ENCODE measurements at places on chromosomes 3 and 15. TPM values are rescaled to one million over a fixed set of nuclear protein-coding genes. Genes with fewer than 3 reads are reported as not detected.

OCA2 gene
- not detected for total RNA-seq

IL5RA gene
- 0.64 TPM for total RNA-seq

DNA sequence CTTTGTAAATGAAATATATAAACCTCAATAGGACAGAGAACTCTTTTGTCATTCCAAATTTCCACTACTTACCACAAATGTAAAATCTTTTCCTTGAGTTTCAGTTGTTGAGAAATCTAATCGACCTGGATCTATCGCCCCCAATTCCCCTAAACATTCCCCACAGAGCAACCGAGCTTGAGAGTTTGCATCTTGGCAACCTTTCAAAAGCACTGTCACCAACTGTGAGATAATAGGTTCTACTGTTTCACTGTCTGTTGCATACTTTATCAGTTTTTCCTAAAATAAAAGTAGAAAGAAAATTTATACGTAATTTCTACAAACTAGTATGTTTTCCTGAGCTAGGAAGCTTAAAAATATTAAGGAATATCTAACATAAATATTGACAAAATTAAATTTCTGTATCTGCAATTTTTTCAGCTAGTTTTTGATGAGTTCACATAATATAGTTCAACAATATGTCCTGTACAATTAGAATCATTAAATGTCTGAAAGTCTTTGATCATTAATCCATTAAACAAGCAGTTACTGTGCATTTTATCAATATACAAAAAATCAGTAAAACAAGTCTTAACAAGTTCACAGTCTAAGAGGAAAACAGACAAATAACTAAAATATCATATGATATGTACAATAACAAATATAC is 54.5 kb downstream of the ATR start:
- DNase-seq: no peak

DNA sequence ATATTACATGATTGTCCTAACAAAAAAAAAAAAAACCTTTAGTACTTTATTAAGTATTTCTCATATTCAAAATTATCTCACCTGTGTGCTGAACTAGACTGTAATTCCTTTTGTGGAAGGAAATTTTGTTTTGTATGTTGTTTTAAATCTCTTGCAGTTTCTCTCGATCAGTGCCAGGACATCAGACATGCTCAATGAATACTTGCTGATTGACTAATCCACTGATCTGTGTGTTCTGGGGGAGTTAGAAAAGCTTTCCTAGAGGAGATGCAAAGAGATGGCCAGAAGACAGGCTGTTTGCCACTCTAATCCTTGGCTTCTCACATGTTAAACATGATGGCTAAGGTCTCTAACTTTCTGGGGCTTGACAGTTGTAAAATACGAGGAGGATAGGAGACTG is 233.3 kb upstream of the NR2E3 start:
- DNase-seq: no peak

- no peak for DNase-seq
These were observed 47.6 kb upstream of the CD200R1L start for GRCh38 chr3:112894258-112894657.

GRCh38 chr3:37453393-37454389 is 279.3 kb upstream of the LRRFIP2 start:
- DNase-seq: no peak

DNA sequence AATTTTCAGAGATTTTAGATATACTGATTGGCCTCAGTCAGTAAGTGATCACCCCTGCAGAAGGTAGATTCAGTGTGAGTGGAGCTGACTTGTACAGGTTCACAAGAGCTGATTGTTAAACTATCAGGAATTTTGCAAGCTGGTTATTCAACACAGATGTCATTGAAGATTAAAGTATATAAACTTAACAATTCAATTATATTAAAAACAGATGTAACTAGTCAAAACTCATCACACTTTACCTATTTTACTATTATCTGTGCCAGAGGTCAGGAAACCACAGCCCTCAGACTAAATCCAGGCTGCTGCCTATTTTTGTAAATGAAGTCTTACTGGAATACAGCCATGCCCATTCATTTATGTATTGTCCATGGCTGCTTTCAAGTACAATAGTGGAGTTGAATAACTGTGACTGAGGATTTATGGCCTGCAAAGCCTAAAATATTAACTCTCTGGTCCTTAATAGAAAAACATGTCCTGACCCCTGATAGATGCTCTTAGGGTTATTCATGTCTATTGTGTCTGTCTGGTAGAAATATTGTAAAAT is 429.3 kb upstream of the PDZRN3 start:
- no peak for DNase-seq

Measured in activated naive CD8-positive, alpha-beta T cell treated with anti-CD3 and anti-CD28 coated beads, Interleukin-2, amount 10 ng/mL, durations not matched to agents 7 days and 5 days (primary cell).